ENCODE measurements at places on chromosomes 13 and 19.

- peak; percentile 45 for DNase-seq
These were observed 3.1 kb upstream of the TNFAIP8L1 start for GRCh38 chr19:4636151-4636717.

- peak; percentile 20 for DNase-seq
These were observed 1.5 kb downstream of the KISS1R start for GRCh38 chr19:918481-919198.

GRCh38 chr19:53517114-53517741, 20.7 kb upstream of the ZNF331 start:
- no peak for DNase-seq

- peak; percentile 26 for DNase-seq
These were observed at the start of gene ZNF728 for GRCh38 chr19:23002690-23003422. Gene ZNF728, minus strand, starts transcription at chr19:23003176. Its CDS starts 146 bp downstream, at chr19:23003030.

DNA sequence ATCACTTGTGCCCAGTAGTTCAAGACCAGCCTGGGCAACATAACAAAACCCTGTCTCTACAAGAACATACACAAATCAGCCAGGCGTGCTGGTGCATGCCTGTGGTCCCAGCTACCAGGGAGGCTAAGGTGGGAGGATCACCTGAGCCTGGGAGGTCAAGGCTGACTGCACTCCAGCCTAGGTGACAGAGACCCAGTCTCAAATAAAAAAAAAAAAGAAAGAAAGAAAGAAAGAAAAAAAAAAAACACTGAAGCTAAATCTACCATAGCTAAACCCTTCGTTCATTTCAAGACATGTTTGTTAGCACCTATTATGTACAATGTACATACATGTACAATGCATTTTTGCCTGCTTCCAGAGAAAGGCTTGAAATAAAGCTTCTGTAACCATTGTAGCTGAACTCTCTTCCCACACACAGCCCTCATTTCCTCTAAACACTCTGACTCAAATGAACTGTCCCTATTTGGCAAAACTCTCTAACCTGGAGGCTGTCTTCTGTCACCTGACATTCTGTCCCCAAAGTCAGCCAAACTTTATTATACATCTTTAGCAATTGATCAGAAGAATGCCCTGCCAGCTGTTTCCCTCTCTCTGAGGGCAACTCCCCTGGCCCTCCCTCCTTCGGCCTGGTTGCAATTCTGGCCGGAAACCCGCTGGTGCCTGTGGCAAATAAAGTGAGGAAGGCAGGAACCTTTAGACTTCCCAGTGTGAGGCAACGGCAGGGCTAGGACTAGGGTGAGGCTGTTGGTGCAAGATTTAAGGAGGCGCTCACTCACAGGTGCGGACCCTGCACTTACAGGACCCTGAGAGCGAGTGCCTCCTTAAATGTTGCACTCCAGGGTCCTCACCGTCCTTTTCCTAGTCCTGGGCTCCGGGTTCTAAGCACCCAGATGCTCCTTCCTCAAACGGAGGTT, 1.8 kb downstream of the ETHE1 start:
- DNase-seq, result no peak

- DNase-seq, result no peak
These were observed 2.0 kb downstream of the GPR12 start for GRCh38 chr13:26758496-26759157.

- DNase-seq, result no peak
These were observed 4.8 kb downstream of the KMT5C start for GRCh38 chr19:55344444-55344843.

Measured in NCI-H2227 treated with DMSO at 0.1 percent for 48 hours (cell line).